Stimulated activated CD4-positive, alpha-beta T cell treated with anti-CD3 and anti-CD28 coated beads, Interleukin-12 subunit alpha, Interleukin-12 subunit beta, amount 100 ng/mL, for 48 hours (primary cell): ENCODE measurements at places on chromosomes 2 and 18.

DNA sequence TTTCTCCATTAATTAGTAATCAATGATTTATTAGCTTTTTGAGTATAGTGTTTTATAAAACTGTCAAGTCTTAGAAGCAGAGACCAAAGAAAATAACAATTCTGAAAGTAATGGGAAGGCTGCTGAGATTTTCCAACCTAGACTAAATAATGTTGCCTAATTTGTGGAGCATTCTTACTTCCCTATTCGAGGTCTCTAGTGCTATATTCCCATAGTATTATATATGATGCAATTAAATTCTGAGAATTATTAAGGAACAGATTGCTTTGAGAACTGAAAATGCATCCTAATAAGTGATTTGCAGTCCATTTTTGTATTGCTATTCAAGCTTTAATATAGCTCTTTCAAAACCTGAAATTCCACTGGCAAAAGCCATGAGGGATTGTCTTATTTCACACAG is 27.7 kb upstream of the DOCK10 start:
- no peak for DNase-seq

GRCh38 chr2:443216-443615 is 155.3 kb upstream of the ALKAL2 start:
- DNase-seq, result no peak

DNA sequence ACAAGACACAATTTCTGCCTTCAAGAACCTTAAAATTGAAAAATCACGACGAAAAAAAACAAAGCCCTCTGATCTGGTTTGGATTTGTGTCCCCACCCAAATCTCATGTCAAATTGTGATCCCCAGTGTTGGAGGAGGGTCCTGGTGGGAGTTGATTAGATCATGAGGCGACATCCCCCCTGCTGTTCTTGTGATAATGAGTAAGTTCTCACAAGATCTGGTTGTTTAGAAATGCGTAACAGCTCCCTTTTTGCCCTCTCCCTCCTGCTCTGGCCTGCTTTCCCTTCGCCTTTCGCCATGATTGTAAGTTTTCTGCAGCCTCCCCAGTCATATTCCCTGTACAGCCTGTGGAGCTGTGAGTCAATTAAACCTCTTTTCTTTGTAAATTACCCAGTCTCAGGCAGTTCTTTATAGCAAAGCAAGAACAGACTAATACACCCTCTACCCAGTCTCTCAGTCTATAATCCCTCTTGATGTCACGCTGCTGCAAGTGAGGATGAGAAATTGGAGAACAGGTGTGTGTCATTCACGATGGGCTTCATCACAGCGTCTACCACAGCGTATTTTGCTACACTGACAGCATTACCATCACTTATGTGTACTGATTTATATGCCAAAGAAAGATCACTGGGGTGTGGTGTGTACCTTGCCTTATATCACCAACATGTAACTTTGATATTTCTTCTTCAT is 330.7 kb downstream of the MTX2 start:
- DNase-seq, result no peak

DNA sequence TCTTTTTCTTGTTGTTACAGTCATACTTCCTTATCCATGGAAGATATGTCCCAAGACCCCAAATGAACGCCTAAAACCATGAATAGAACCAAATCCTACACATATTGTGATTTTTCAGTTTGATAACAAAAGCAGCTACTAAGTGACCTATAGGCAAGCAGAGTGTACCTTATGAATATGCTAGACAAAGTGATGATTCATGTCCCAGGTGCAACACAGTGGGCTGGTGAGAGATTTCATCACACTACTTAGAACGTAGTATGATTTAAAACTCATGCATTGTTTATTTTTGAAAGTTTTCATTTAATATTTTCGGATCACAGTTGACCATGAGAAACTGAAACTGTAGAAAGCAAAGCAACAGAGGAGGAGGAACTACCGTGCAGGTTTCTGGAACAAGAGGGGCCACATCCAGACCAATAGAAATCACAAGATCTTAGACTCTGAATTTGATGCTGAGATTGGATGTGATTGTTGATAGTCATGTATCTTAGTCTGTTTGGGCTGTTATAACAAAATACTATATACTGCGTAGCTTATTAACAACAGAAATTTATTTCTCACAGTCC is 470.8 kb upstream of the VRK2 start:
- DNase-seq, result no peak
